ENCODE measurements at places on chromosomes 6 and 20.

DNA sequence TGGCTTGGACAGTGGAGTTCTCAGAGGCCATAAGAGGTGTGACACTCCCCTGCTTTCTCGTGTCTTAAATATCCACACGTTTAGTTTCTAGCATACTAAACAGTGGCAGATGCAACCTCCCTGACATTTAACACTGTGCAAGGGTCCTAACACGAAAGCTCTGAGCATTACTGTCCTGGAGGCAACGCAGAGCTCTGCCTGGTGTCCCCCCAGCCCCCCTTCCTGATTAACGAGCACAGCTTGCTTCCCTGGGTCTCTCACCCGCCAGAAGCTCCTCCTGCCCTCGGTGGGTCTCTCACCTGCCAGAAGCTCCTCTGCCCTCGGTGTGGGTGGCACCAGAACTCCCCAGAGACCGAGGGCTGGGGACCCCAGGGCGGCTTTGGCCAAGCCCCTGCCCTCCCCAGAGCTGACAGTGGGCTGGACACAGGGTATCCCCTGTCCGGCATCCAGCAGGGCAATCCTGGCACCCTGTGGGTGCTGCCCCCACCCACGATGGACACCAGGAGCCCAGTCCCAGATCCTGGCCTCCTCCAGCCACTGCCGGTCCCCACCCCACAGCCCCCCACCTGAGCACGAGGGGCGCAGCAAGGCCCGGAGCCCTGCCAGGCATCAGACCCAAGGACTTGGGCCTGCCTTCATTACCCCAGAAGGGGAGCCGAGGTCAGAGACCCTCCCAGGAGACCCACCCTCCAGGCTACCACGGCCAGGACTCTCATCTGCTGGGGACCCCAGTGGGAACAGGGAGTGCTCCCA, 12.4 kb upstream of the KCNQ2 start:
- DNase-seq: no peak

- DNase-seq: no peak
Observed at GRCh38 chr20:58839474-58839874, 11.2 kb downstream of the GNAS-AS1 start.

DNA sequence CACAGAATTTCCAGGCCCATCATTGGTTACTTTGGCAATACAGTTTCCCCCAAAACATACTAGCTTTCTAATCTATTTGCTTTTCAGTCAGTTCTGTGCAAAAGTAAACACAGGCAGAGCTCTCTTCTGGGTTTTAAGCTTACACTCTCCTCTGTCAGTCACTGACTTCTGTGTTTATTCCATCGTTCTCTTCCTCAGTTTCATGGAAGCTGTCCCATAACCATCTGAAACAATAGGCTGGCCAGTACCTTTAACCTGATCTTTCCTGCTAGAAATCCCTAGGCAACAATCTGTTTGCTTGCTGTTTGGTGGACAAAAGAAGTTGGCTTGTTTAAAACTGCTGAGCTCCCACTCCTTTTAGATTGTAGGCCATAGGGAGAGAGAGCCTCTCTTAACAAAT, 431.5 kb downstream of the HACE1 start:
- DNase-seq: no peak

DNA sequence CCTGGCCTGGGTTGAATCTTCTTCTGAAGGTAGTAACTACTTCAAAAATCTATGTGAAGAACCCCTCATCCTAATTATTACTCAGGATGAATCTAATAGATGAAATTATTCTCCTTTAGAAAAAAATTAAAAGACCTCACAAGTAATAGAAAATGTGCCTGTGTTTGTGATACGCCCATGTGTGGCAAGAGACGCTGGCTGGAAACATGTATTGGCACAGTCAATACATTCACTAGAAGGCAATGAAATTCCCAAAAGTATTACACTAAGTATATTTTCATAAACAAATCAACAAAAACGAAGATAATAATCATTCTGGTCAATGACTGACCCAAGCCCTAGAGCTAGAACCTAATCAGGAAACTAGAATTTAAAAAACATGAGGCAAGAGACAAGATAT, 64.0 kb downstream of the B4GALT5 start:
- no peak for DNase-seq

DNA sequence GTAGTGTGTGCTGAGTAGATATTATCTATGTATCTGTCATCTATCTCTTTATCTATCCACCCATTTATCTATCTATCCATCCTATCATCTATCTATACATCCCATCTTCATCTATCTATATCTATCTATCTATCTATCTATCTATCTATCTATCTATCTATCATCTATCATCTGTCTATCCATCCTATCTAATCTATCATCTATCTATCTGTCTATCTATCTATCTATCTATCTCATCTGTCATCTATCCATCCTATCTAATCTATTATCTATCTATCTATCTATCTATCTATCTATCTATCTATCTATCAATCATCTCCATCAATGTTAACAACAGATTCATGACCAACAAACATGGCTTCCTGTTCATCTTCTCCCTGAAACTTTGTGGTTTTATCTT, 90.5 kb upstream of the SLC24A3 start:
- DNase-seq: no peak

DNA sequence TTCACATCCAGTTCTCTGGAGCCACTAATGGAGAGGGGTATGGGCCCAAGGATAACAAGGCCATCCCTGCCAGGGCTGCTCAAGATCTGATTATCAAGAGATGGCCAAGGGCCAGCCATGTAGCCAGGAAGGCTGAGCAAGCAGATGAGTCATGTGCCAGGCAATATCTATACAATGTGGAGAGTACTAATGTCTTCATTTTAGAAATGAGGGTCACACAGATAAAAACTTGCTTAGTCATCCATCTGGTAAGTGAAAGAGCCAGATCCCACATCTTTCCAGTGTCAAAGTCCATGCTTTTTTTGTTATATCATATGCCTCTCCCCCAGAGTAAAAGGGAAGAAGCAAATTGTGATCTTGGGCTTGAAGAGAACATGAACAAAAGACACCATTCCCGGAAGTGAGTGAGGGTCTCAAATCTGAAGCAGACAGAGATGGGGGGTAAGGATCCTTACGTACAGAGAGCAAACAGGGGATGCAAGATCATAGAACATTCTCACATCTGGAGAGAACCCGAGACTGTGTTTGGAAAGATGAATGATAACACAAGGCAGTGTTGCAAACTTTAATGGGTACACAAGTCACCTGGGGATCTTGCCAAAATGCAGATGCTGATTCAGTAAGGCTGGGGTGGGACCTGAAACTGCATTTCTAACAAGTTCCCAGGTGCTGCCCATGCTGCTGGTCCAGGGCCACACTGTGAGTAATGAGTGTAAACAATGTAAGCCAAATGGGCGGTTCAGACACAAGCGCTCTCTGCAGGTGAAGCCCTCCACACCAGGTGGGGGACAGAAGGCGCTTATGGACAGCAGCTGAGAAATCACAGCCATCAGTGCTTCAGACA, 20.0 kb upstream of the GSTA3 start:
- DNase-seq: peak; percentile 77

GRCh38 chr6:117555882-117556498, 46.3 kb downstream of the GOPC start:
- no peak for DNase-seq

GRCh38 chr6:36969240-36969691, 14.7 kb downstream of the PI16 start:
- DNase-seq: no peak

GRCh38 chr6:26468829-26469228, 11.1 kb downstream of the BTN2A1 start:
- DNase-seq: no peak

DNA sequence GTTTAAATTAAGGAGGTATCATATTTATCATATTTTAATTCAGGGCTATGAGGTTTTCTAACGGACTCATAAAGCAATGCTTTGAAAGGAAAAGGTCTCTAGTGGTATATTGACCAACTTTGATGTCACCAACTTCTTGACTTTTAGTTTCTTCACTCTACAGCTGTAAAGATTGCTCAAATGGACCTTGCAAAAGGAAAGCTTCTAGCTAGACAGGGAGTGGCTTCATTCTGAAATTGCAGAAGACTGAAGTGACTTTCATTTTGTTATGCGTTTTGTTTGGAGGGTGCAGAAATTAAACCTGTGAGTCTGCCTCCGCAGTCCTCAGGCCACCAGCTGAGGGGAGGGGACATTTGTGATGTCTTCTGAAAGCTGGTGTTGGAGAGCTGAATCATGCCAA, 95.7 kb downstream of the SLC24A3 start:
- DNase-seq: no peak

DNA sequence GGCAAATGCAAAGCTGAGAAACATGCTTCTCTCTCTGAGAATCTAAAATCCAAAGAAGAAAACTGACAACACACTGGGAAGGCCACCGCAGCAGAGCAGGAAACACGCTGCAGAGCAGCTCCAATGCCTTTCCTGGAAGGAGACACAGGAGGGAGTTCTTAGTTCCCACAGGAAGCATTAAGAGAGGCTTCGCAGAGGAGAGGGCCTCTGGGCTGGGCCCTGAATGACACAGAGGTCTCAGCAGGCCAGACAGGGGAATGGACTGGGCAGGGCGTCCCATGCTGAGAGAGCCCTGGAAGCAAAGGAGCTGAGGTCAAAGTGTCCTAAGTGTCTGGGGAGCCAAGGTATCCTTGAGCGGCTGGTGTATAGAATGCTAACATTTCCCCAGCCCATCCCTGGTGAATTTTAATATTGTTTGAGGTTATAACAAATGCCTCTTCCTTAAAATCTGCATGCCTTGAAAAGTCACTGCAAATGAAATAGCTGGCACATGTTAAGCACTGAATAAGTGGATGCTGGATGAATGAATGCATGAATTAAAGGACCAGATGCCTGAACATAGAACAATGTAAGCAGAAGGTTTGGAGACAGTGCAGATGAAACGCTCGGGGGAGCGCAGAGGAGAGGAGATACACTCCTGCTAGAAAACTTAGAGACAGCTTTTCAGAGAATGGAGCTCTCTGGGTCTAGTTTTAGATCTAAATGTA, 110.0 kb upstream of the SYNDIG1 start:
- no peak for DNase-seq

DNA sequence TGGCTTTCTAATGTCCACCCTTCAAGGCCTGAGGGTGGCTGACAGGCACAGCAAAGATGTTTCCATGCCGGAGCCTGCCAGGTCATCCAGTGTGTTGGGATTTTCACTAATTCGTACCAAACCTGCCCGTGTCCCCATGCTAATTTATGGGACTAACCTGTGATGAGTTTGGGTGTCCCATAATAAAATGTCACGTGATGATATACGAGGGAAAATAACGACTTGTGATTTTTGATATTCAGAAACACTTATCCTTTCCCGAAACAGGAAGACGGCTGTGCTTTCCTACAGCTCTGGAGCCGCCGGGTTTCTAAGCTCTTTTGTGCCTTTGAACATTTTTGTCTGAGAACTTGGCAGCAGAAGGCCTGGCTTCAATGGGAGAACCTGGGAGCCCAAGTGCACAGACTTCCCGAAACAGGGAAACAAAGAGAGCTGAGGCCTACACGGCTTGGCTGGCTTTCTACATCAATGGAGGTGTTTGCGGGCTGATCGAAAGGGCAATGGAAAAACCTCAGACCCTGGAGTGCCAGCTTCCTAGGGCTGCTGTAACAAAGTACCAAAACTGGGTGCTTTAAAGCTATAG, 171.9 kb upstream of the JARID2 start:
- no peak for DNase-seq

- no peak for DNase-seq
Observed at GRCh38 chr20:2865630-2866029, 7.7 kb upstream of the PTPRA start.

- DNase-seq: no peak
Observed at GRCh38 chr6:108438918-108439317, 121.8 kb upstream of the FOXO3 start.

DNA sequence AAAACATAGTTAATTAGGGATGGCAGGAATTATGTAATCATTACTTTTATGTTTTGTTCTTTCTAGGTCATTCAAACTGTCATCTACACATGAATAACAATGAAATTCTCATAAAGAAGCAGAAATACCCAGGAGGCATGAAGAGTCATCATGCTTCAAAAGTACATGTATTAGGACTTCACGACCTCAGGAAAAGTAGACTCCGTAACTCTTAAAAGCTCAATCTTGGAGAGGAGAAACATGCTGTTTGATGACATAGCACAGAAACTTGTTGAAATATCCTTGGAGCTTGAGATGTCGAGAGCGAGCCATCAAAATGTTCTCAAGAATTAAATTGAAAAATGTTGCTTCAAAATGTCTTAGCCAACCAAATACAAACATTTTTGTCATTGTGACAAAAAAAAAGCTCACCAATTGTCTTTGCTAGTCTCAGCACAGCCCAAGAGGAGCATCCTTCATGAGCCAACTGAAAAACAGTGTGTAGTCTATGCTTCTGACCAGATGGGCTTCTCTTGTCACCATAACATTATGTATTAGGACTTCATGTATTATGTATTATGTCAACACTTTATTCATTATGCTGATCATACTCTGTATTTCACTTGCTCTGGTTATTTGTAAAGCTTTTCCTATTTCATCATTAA, 28.2 kb upstream of the ANKEF1 start:
- DNase-seq: peak; percentile 15

DNA sequence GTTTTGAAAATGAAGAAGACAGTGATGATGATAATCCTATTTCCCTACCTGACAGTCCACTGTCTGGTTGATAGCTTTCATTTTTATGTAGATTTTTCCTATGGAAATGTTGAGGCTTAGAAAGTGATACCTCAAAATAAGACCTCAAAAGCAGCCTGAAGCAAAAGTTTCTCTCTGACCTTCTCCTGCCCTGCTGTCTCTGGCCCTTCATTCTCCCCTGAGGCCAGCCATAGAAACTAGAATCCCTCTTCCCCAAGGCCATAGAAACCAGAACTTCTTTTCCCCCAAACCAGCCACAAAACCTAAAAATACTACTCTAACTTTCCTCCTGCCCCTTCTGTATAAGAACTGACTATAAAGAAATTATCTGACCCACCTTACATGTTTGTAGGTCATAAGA, 52.6 kb upstream of the GCM1 start:
- no peak for DNase-seq

DNA sequence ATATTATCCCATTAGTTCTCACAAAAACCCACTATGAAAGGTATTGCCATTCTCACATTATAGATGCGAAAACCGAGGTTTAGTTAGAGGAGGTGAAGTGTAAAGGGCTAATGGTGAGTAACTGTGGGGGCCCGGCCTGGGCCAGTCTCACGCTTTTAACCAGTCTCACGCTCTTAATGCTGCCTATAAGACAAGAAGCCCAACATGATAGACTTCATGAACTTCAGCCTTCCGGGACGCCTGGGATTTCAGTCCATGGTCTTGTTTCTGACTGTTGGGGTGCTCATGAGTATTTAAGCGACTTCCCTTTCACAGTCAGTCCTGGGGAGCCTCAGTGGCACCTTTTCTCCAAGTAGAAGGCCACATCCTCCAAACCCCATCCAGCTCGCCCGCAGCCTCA, 31.7 kb downstream of the AGPAT4 start:
- DNase-seq: no peak

DNA sequence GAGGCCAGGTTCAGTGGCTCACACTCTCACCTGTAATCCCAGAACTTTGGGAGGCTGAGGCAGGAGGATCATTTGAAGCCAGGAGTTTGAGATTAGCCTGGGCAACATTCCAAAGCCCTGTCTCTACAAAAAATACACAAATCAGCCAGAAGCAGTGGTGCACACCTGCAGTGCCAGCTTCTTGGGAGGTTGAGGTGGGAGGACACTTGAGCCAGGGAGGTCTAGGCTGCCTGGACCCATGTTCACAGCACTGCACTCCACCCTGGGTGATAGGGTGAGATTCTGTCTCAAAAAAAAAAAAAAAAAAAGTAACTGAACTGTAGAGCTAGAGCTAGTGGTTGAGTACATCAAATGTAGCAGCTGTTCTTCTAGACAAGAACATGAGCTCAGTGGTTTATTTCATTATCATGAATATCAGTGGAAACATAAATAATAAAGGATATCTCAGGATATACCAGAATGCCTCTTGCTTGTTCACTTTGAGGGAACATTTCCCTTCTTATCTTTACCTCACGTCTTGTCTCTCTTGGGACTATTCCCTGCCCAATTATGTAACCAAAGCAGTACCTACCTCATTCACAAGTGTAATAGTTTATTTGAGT, 17.6 kb downstream of the NANP start:
- no peak for DNase-seq

Measured in GM04504 (cell line).